ENCODE measurements at places on chromosomes 2 and 18. TPM values are rescaled to one million over a fixed set of nuclear protein-coding genes. Genes with fewer than 3 reads are reported as not detected.

The EEF1B2 gene
- total RNA-seq, result 460 TPM

The ZNF385B gene
- 0.61 TPM for total RNA-seq

The TCF4 gene
- 12.3 TPM for total RNA-seq

The TRPM8 gene
- not detected for total RNA-seq

The CYS1 gene
- 0.37 TPM for total RNA-seq

The TSPYL6 gene
- total RNA-seq, result not detected

The CREG2 gene
- 0.06 TPM for total RNA-seq

The C18orf32 gene
- total RNA-seq, result 63.1 TPM

DNA sequence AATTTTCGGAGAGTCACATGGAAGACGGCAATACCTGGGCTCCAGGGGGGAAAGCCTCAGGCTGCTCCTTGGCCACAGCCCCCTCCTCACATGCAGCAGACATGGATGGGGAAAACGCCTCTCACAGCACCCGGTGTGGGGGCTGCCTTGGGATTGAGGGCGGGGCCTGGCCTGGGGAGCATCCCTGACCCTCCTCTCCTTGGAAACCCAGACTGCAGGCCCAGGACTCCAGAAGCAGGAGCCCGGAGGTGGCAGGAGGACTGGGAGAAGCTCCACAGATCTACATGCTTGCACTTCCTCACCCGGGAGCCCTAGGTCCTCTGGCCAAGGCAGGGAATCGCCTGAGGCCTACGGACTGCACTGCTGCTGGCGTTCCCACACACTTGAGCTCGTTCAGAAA lies 12.1 kb upstream of the HES6 start:
- no peak for DNase-seq

DNA sequence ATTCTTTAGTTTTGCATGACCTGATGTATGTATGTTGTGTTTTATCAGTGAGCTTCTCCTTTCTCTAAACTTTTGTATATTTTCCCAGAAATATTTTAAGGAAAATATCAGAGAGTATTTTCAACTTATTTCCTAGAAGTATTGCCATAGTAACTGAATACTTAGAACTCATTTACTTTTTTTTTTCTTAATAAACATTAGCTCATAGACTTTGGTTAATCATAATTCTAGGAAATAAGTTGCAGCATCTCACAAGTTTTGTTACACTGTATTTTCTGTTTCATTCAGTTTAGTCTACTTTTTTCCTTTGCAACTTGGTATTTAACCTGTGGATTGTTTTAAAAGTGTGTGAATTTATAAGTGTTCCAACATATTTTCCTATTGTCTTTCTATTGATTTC lies 27.5 kb downstream of the SMCHD1 start:
- no peak for DNase-seq

DNA sequence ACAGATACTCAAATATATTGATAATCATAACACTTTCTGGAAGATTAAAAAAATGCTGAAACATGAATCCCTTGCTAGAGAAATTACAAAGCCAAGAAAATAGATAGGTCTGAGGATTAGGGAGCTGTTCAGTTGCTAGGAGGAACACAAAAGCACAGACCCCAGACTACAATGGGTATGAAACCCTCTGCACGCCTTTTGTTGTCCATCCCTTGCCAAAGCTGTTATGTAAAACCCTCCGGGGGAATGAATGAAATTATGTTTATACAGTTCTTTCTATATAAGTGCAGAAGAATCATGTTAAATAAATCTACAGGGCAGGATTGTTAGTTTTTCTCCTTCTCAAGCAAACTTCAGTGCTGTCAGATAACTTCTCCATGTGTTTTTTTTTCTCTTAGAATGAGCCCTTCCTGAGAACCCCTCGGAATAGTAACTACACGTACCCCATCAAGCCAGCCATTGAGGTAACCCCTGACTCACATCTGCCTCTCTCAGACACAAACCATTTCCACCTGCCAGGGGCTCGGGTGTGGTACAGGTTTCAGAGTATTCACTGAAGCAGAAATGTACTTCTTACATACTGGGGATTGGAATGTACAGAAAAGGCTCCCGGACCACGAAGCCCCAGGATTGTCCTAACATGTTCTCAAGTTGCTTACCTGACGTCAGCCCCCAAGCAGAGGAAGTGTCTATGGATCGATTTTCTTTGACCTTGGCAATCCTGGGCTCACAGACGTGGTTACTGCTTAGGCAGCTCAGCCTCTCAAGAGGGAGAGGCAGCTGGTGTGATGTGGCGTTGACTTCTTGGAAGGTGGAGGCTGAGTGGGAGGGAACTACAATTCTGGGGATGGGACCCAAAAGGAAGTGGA lies 118.0 kb downstream of the PLB1 start:
- no peak for DNase-seq

GRCh38 chr18:43952398-43952797 lies 675.1 kb upstream of the SYT4 start:
- no peak for DNase-seq

GRCh38 chr2:212692466-212692865 lies 153.9 kb upstream of the ERBB4 start:
- DNase-seq, result no peak

DNA sequence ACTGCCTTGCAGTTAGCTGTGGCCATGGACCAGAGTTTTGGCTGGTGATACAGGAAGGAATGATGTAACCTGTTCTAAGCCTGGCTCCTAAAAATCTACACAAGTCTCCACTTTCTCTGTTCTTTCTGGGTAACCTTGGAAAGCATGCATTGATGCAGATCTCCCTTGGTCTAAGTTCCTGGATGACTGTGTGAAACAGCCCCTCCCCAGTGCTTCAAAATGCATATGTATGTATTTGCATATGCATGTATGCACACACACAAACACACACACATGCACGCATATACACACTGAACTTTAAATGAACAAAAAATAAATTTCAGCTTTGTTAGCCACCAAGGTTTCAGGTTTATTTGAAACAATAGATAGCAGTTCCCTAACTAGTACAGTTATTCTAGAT lies 296.1 kb downstream of the OSR1 start:
- DNase-seq, result no peak

GRCh38 chr2:16478434-16479210 lies 187.0 kb downstream of the CYRIA start:
- DNase-seq, result no peak

DNA sequence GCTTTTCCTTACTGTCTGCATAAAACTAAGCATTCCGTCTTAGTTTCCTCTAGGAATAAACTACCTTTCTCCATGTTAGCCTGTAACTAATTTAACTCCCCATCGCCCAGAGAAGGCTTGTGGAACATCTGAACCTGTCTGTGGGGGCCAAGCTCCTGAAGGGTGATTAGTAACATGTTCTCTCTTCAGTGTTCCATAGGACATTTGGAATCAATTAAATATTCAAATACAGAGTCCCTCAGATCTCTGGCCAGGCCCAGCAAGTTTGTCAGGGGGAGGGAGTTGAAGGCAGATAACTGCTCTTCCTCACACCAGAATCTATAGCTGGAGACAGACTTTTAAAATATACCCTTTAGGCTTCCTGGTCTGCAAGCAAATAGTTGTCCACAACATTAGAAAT lies 8.8 kb downstream of the RDH14 start:
- no peak for DNase-seq

DNA sequence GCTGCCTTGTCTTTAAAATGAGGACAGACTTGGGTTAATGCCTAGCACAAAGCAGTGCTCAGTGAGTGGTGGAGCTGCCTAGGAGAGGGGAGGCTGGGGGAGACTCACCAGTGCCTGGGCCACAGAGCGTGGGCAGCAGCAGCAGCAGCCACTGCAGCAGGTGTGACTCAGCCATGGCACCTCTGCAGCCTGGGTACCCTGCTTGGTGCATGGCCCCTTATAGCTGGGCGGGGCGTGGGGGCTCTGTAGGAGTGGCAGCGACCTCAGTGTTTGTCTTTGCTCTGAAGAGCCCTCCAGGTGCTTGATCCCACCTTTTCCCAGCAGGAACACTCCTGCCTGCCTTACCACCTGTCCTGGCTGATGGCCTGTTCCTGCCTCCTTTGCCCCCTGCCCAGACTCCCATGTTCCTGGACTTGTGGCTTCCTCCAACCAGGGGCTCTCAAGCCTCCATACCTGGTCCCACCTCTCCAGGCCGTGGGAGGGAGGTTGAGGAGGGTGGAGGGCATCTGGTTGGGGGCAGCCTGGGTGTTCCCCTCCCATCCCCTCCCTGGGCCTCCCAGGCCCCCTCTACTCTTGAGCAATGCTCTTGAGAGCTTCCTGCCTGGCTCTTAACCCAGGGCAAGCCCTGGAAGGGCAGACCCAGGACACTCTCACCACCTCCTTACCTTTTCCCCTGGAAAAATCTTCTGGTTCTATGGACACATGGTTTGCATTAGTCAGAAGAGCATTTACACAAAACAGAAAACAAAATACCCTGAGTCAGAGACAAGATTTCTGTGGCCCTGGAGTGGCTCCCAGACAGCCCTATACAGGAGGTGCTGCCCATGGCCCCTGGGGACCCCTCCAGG lies at the start of gene SFTPB:
SFTPB (minus strand) TSS at position 191 of the 848 bp plus-strand sequence; CDS start at position 175, 16 bp downstream.
- DNase-seq, result no peak

DNA sequence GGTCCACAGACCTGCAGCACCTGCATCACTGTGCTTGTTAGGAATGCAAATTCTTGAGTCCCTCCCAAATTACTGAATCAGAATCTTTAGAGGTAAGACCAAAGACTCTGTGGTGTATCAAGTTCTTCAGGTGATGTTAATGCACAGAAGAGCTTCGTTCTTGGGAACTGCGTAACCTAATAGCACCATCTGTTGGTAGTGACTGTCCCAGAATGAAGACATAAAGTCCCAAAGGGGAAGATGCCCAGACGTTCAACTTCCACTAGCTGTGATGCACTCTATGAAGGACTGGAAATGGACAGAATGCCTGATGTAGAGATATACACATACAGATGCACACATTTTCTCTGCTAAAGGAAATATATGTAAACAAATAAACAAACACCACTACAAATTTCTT lies 576.0 kb downstream of the LRP1B start:
- no peak for DNase-seq

DNA sequence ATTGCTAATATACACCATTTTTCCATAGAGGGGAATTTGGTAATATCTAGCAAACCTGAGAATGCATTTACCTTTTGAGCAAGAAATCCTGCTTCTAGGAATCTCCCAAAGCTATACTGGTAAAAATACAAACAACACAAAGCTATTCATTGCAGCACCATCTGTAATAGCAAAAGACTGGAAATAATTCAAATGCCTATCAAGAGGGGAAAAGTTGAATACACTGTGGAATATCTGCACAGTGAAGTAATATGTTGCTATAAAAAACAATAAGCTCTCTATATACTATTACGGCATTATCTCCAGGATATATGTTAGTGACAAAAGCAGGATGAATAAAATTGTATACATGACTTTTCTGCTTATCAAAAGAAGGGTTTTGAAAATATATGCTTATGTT lies 112.3 kb upstream of the CHAC2 start:
- no peak for DNase-seq

DNA sequence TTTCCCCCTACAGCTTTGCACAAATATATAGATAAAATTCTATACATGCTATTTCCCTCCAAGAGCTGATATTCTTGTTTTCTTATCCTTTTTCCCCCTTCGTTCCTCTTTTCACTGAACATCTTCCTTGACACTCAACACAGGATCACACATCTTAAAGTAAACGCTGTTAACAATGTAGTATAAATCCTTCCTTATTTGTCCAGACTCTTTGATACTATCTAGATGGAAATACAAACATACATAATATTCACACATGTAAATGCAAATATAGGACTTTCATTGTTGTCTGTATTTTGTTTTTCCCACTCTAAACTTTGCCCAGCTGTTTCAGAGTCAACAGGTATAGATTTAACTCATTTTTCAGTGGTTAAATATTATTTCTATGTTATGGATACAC lies 3.0 kb upstream of the TACR1 start:
- no peak for DNase-seq

DNA sequence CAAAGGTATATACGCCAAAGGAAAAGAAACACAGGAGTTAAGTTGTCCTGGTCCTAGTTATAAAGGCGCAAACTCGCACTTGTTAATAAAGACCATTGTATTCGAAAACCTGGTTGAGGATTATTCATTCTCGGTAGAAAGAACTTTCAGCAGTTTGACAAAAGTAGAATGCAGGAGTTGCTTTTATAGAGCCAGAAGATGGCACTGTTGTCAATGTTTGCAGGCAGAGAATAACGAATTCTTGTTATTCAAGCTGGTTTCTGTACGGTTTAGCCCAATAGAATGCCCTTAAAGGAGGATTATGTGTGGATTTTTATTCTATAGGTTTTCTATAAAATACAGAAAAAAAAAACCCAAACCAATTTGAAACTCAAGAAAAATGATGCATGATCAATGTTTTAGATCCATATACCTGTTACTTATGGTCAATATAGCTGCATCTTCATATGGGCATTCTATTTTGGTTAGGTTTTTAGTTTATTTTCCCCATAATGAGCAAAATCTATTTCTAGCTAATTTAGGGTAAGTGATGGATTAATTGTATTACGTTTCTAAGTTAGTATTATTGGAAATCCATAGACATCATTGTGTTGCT lies 510.3 kb downstream of the PLCL1 start:
- DNase-seq, result no peak

DNA sequence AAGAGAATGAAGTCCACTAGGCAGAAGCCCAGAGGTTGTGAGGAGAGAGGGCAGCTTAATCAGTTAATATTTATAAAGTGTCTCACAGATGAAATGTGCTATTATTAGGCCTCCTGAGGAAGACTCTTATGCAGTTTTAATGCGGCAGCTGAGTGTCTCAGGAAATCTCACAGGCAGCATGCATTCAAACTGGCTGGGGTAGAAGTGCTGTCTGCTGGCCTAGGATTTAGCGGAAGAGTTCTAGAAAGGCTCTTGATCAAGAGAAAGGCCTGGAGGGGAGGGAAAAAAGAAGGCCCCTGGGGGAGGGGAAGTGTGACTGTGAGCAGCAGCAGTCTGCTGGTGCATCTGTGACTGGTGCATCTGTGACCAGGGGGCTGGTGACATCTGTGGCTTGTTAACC lies 133.0 kb downstream of the FSHR start:
- DNase-seq, result no peak

- no peak for DNase-seq
Measured at GRCh38 chr2:231260442-231261208, 62.2 kb downstream of the ARMC9 start.

GRCh38 chr18:59715966-59716369 lies 18.7 kb upstream of the CCBE1 start:
- DNase-seq, result no peak

GRCh38 chr18:6069103-6069502 lies 173.8 kb upstream of the TMEM200C start:
- DNase-seq, result no peak

DNA sequence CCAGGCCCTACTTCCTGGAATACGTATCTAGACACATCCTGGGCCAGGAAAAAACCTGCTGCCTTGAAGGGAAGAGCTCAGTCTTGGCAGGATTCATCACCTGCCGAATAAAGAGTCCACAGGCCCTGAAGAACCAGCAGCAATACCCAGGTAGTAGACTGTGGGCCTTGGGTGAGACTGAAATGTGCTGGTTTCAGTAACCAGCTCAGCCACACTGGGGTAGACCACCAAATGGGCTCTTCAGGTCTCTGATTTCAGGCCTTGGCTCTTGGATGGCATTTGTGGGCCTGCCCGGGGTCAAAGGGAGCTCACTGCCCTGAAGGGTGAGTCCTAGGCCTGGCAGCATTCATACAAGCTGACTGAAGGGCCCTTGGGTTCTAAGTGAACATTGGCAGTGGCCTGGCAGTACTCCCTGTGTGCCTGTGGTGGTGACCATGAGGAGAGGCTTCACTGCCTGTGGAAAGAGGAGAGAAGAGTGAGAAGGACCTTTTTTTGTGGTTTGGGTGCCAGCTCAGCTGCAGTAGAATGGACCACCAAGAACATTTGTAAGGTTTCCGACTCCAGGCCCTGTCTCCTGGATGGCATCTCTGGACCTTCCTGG lies 175.1 kb downstream of the ANKRD30B start:
- no peak for DNase-seq
